ENCODE measurements at places on chromosomes 13 and 19.

GRCh38 chr19:35767288-35768081 lies 7.9 kb upstream of the ARHGAP33 start:
- no peak for DNase-seq

GRCh38 chr13:44306371-44307192 lies 67.0 kb upstream of the SERP2 start:
- no peak for DNase-seq

DNA sequence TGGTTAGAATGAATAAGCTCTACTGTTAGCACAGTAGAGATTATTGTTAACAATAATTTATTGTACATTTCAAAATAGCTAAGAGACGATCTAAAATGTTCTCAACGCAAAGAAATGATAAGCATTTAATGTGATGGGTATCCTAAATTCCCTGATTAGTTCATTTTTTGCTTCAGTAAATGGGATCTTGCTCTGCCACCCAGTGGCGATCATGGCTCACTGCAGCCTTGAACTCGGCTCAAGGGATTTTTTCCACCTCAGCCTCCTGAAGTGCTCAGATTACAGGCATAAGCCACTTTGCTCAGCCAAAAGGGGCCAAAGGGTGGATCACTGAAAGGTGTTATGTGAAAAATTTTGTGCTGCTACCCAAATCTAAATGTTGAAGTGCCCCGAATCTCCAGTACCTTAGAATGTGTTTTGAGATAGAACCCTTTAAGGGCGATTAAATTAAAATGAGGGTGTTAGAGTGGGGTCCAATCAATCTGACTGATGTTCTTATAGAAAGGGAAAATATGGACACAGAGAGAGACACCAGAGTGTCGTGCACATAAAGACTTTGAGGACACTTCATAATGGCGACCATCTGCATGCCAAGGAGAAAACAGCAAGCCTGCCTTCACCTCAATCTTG lies 31.5 kb upstream of the ZNF766 start:
- peak; percentile 66 for DNase-seq

DNA sequence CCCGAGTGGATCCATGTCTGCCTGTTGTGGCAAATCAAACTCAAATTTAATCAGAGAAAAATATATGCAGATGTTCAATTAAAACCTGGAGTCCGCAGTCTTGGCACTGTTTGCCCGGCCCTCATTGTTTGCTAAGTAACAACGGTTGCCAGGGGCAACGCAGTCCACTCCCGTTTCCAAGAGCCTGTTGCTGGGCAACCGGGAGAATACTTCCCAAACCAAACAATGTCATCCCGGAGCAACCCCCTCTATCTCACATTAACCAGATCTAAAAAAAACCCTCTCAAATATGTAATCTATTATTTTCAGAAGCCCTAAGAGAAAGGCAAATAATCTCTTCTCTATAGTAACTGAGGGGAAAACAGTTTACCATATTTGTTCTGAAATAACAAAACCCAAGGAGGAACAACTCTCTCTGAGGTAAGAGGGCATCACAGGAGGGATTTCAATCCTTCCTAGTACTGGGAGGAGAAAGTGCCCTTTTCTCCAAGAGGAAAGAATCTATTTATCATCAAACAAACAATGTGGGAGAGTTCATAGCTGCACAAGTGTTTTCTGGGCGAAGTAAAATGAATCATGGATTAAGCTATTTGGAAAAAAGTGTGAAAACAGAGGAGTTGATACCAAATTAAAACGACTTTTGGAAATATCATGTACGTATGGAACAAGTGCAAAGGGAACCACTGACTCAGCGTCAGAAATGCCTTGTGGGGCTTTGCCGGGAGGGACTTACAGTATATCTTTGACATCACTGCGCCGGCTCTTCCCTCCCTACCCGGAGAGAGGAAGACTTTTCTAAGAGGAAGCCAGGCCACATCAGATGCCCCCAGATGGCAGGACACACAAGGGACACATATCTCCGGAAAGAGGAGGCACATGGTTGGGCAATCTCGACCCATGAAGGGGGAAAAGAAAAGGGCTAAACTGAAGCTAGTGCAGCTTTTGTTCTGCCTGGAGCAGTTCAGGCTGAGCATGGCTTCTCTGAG lies 43.3 kb downstream of the RFX2 start:
- DNase-seq: no peak

DNA sequence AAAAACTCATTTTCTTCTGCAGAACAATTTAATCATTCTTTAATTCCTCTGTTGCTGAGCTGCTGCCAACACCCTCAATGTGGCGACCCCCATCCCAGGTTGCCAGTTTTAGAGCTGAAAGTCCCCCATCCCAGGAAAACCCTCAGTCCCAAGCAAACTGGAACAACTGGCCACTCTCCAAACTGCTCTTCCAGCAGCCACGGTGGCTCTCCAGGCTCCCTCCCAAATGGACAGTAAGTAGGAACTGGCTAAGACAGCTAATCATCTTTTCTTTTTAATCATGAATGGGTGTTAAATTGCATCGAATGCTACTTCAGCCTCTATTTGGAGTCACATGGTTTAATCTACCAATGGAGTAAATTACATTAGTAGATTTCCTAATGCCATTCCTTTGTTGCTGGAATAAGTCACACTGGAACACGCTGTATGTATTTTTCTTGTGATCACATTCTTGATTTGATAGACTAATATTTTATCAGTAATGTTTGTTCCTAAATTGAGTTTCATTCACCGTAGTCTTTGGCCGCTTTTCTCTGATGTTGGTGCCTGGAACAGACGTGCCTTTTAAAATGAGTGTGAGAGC lies 33.7 kb upstream of the VSTM2B start:
- DNase-seq: no peak

- no peak for DNase-seq
These were observed 1.1 kb upstream of the ITM2B start for GRCh38 chr13:48231933-48232332.

GRCh38 chr13:32125221-32125689 lies 93.7 kb downstream of the FRY start:
- no peak for DNase-seq

DNA sequence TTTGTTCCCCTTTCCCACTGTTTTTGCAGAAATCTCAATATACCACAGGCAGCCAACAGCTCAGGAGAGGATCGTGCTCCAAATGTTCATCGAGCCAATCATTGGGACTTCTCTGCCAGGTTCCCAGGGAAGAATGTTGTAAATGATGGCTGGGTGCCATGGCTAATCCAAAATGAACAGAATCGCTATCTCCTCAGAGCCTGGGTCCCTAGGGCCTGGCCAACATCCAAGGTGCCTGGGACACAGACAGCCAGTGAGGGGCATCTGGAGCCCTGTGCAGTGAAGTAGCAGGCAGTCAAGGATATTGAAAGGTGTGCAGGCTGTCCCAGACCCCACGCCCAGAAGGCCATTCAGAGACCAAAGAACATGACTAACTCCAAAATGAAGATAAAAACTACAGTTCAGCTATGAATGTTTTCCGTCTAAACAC lies 37.8 kb downstream of the BRD4 start:
- no peak for DNase-seq

DNA sequence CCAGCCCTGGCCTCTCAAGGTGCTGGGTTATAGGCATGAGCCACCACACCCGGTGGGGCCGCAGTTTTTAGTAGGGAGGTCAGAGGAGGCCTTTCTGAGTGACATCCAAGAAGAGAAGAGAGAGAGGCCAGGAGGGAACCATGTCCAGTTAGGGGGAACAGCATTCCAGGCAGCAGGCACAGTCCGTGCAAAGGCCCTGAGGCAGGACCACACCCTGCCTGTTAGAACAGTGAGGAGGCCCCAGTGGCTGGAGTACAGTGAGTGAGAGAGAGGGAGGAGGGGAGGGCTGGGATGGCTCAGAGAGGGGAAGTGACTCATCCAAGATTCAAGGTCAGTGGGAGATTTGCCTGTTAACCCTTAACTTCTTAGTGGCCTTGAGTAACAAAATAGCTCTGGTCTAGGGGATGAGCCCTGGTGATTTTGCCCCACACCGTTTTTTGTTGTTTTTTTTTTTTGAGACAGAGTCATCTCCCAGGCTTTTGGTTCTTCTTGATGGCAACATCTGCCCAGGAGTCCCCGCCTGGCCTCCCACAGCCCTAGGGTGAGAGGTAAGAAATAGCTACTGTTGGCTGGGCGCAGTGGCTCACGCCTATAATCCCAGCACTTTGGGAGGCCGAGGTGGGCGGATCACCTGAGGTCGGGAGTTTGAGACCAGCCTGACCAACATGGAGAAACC lies 2.7 kb upstream of the PLIN3 start:
- DNase-seq: peak; percentile 42

DNA sequence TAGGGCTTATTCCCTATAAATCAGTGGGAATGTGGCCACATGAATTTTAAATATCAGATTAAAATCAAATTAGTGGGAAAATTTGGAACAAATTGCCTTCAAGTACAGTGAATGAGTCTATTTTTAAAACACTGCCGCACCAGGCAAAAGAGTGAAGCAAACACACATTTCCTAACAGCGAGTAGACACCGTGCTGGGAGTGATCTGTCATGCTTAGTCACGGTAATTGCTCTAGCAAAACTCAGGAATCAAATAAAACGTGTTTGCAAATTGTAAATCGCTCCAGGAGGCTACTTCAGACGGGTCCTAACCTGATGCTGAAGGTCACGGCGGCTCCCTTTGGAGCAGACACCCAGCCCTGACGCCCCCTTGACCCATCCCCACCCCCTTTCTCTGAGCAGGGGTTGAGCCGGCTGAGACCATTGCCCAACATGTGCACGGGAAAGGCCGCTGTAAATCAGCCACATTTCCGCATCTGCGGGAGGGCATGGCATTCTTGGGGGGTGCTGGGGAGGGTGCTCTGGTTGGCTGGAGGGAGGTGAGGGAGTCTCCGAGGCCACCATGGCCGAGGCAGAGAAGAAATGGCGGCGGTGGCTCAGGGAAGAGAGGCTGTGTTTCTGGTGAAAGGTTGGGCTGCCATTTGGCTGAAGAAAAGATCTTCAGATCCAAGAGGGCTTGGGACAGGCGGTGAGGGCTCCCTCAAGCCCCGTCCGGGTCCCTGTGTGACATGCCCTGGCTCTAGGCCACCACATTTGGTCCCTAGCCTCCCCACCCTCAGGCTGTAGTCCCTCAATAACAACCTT lies 8.9 kb downstream of the CEBPA start:
- no peak for DNase-seq

- no peak for DNase-seq
These were observed 13.3 kb downstream of the KATNAL1 start for GRCh38 chr13:30294004-30294403.

DNA sequence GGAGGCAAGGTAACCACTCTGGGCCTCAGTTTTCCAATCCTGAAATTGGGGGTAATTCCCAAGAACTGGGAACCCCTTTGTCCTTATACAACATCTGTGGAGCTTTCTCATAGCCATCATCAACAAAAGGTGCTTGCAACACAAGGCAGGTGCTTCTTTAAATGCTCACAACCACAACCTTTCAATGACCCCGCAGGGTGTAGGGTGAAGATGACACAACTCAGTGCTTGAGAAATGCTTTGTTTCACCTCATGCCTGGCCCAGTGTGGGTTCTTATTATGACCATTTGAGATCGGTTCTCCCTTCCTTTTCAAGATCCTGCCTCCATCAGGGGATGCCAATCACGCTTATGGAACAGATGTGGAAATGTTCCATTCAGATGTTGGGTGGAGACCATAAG lies 8.4 kb downstream of the WIZ start:
- DNase-seq: no peak

GRCh38 chr13:24124789-24125476 lies 35.6 kb upstream of the SPATA13 start:
- DNase-seq: no peak

DNA sequence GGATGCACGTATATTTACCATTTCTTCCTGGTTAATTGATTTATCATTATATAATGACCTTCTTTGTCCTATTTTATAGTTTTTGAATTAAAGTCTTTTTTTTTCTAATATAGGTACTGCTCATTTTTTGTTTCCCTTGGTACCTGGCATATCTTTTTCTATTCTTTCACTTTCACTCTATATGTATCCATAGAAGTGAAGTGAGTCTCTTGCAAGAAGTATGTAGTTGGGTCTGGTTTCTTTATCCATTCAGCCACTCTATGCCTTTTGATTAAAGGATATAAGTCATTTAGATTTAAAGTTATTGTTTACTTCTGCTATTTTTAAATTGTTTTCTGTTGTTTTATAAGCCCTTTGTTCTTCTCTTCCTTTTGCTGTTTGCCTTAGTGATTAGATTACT lies 194.3 kb upstream of the SLITRK6 start:
- DNase-seq: no peak

- DNase-seq: no peak
These were observed 73.6 kb upstream of the SIAH3 start for GRCh38 chr13:45925151-45925550.

GRCh38 chr19:8601796-8602195 lies 8.7 kb downstream of the ADAMTS10 start:
- DNase-seq: no peak

GRCh38 chr13:85093808-85094207 lies 705.4 kb downstream of the SLITRK6 start:
- no peak for DNase-seq

GRCh38 chr13:62014299-62014698 lies 598.6 kb upstream of the PCDH20 start:
- DNase-seq: no peak

DNA sequence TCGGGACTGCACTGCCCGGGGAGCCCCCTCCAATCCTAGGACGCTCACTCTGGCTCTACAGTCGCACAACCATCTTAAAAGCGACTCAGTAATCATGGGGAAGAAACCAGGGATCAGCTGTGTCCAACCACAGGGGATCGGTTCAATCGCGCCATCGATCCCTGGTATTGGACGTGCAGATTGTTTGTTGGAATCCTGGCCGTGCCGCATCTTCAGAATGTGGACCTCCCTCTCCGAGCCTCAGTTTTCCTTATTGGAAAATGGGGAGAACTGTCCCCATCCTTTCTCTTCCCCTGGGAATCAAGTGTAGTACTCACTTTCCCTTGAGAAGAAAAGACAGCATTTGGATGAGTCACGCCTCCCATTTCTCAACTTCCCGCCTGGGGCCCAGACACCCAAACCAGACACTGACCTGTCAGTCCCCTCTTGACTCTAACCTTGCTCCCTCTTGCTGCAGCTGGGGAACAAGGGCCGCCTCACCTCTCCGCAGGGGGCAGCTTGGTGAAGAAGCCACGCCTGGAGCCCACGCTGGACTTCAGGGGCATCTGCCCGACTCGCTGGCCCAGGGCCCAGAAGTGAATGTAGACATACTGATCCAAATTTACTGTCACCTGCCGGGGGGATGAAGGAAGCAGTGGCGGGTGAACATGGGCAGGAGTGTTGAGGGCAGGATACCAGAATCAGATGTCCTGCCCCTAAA lies 17.6 kb downstream of the EMP3 start:
- DNase-seq: no peak

Data from activated CD4-positive, alpha-beta T cell treated with anti-CD3 and anti-CD28 coated beads for 48 hours (primary cell).